ENCODE measurements at places on chromosomes 13 and 19.

DNA sequence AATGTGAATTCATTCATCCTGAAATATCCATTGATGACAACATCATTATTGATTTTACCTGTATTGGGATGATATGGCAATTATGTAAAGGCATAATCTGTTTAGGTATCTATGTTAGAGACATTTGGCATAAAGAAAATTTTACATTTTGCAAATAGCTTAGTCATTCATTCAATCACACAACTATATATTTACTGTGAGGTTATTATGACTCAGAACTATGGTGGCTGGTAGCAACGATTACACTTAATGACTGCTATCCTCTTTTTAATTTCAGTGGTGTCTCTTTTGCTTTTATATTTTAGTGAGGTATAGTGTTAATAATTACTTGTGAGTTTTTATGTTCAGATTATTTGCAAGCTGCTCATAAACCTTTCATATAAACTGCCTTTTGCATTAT is 955.9 kb downstream of the SLITRK6 start:
- no peak for DNase-seq

DNA sequence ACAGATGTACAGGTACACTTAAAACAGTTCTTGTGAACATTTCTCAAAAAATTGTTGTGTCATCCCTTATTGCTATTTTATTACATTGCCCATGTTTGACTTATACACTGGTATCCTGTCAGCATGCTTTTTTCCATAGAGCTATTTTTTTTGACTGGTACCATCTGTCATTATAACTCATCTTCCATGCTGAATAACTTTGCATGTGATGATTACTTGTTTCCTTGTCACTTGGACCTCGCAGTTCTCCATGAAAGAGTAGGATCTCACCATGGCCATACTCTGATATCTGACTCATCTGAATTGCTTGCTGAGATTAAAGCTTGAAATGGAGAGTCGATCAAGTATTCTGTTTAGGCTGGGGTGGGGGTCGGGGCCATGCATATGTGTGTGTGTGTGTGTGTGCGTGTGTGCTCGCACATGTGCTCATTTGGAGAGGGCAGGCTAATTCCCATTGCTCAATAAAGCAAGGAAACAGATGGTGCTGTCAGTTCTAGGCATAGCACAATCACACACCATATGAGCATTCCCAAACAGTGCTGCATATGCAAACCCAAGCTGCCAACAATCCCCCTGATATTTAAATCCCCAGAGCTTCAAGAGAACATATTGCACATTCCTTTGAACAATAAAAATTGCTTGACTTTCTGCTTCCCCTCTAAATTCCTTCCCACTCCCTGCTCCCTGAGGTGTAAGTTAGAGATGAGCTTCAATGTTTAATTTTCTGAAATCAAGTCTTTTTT is 62.9 kb downstream of the NHLRC3 start:
- no peak for DNase-seq

DNA sequence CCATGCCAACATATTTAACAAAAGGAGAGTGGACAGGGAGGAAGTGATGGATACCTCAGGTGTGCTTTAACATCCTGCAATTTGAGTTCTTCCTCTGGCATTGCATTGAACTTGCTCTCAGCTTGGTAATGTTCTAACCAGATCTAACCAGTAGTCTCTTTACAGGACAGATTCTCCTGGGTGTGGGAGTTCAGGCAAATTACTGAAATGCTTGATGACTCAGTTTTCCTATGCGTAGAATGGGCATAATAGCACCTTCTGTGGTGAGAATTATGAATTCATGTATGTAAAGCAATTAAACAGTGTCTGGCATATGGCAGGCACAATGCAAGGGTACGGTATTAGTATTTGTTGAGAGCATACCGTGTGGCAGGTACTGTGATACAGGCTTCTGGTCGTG is 3.6 kb downstream of the AKAP11 start:
- no peak for DNase-seq

DNA sequence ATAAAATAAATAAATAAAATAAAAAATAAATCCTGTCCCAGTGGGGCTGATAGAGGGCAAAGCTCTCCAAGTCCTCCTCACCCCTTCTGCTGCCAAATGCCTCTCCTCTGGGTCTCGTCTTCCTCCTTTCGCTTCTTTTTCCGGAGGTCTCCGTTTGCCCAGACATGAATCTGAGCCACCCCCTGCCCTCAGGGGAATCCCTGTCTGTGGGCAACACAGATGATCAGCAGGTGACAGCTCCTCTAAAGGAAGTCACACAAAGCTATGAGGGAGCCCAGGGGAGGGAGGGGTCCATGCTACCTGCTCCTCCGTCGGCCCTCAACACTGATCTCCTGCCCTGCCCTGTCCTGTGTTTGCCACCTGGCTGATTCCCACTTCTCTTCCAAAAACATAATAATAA is 479 bp downstream of the TMEM150B start:
- no peak for DNase-seq

GRCh38 chr13:33548069-33548468 is 262.5 kb upstream of the STARD13 start:
- no peak for DNase-seq

Measured in iris pigment epithelial cell (primary cell).